ENCODE measurements at places on chromosomes 3 and 15. TPM values are rescaled to one million over a fixed set of nuclear protein-coding genes. Genes with fewer than 3 reads are reported as not detected.

DNA sequence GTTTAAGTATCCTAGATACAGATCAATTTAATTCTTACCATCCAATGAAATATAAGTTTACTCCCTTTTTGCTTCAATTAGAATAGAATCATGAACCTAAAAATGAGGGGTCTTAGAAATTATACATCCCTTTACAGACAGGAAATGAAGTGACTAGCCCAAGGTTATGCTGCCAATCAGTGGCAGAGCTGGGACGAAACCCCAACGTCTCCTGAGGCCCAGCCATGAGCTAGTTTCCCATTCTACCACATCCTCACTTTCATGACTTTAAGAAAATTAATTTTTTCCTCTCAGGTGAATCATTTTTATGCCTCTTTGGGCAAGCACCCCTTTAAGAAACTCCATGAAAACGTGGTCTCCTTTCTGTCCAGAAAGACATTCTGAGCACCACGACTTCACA lies 11.2 kb downstream of the LRIG1 start:
- no peak for DNase-seq

DNA sequence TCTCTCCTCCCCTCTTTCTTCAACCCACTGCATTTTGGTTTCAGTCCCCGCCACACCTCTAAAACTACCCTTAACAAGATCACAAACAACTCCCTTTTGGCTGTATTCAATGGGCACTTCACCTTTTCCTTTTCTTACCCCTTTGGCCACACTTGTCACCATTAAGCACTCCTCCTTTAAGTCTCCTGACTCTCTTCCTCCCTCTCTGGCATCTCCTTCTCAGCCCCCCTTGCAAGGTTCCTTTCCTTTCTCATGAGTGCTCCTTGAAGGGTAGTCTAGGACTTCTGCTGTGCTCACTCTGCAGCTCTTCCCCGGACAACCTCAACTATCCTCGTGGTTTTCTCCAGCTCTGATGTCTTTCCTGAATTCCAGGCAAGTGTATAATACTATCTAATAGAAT lies 103.7 kb downstream of the RPL22L1 start:
- DNase-seq = no peak

DNA sequence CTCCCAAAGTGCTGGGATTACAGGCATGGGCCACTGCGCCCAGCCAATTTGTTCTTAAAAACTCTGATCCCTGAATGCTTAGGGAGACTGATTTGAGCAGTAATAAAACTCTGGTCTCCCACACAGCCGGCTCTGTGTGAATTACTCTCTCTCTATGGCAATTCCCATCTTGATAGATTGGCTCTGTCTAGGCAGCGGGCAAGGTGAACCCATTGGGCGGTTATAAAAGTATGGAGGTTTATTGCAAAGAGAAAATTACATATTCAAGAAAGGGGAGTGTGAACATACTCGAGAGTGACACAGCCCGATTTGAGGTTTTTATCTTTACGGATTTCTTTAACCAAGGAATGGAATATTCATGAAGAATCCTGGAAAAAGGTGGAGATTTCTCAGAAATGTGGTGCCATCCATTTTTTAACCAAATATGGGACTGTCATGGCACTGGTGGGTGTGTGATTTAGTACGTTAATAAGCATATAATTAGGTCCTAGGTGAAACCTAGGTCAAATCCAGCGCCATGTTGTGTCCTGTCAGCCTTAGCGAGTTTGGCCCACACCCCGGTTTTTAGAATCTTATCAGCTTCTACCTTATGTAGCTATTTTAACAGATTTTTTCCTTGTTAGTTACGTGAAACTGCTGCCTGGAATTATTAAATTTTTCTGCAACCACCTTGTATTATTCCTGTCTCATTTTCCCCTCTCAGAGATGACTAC lies 7.2 kb upstream of the GMPS start:
- DNase-seq = no peak

TGM5 gene
- total RNA-seq = not detected

CCRL2 gene
- 1.1 TPM for total RNA-seq
